Dorsolateral prefrontal cortex (tissue), 122 donors: ENCODE measurements at places on chromosomes 4 and X. TPM values are rescaled to one million over a fixed set of nuclear protein-coding genes. Genes with fewer than 3 reads are reported as not detected.

The HEPH gene
- 32.6 TPM for total RNA-seq

The NDST3 gene
- 18.3 TPM for total RNA-seq

The SSX2 gene
- not detected for total RNA-seq

DNA sequence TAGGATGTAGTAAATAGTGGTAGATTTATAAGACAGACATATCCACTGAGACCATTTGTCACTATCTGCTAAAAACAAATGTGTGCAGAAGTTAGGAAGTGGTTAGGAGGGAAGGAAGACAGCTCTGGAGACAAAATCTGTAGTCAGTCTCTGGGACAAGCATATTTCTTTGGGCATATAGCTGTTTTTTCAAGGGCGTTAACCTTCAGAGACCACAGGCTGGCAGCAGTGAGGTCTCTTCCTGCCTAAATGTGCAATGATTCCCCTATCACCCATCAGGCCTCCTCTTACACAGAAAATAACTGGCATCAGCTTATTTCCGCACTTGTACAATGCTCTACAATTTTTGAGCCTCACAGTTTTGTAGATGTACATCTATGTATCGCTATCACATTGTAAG lies 6.5 kb downstream of the TMEM150C start:
- DNase-seq = no peak

GRCh38 chrX:14546190-14546589 lies 16.9 kb downstream of the GLRA2 start:
- DNase-seq = no peak
